ENCODE measurements at places on chromosomes 4 and X. TPM values are rescaled to one million over a fixed set of nuclear protein-coding genes. Genes with fewer than 3 reads are reported as not detected.

DNA sequence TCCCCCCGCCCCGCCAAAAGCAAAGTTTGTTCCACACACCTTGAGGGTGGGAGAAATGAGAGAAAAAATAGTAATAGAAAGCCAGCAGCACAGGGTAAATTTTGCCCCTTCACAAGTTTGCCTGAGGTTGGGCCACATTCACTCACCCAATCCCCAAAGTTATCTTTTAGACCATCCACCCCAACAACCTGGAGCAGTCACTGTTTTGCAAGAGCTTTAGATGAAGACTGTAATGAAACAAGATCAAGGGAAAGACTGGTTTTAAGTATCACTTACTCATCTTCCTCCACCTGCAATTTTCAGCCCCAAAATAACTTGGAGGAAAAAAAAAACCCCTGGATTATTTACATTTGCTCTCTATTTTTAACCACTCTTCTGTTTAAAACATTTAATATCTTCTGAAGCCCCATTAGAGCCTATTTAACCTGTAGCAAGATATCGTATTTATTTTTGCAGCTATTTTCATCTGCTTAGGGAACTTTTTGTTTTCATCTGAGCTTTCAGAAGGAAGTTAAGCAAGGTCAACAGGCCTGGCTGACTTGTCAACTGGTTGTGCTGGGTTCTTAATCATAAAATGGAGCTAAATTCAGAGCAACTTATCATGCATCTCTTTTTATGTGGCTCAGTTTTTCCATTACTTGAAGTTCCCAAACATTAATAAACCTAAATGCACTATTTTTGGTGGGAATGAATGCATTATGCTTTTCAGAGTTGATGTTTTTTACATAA, 24.6 kb upstream of the TBL1X start:
- no peak for DNase-seq

DNA sequence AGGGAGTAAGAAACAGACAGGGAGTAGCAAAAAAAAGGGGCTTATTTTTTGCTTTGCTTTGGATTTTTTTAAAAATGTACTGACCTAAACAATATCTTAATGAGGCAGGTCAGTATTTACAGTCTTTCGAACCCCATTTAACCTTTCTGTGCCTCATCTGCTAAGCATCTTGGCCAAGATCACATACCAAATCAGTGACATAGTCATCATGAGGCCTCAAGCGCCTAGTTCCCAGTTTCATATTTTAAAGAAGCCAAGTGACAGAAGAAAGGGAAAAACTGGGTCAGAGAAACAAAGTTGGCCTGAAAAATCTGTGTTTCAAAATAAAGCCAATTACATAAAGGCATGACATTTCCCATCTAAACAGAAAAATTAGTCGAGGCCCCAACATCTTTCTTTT, 94.6 kb upstream of the WDR44 start:
- no peak for DNase-seq

DNA sequence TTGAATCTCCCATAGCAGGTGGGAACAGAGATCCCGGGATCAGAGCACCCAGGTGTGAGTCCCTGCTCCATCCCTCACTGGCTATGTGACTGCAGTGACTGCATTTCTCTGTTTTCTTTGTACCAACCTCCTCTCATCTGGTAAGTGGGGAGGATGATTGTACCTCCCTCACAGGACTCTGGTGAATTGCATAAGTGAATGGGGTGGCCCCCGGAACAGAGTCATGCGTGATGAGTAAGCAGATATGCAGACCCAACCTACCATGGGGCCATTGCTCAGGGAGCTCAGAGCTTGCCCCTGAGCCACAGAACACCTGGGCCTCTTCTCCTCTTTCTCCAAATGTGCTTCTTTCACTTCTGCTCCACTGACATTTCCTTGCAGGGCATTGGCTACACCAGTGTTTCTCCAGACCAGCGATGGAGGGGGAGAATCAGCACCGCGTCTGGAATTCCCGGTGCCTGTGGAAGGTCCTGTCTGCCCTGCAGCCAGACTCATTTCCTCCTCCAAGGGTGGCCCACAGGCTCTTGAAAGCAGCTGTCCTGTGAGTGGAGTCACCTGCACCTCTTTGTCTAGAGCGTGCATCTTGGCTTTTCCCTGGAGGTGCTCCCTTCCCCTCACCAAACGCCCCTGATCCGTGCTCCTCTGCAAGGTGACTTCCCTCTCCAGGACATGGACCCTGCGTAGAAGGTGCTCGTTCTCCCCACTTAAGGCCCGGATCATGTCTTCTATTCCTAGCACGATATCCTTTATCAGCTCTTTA, 30.0 kb downstream of the C4orf50 start:
- DNase-seq: no peak

Gene GYPA
- not detected for total RNA-seq

Gene GLUD2
- 0.23 TPM for total RNA-seq

GRCh38 chrX:32937043-32937442, 274.3 kb downstream of the DMD start:
- DNase-seq: no peak

GRCh38 chrX:93875621-93876282, 201.7 kb downstream of the FAM133A start:
- no peak for DNase-seq

DNA sequence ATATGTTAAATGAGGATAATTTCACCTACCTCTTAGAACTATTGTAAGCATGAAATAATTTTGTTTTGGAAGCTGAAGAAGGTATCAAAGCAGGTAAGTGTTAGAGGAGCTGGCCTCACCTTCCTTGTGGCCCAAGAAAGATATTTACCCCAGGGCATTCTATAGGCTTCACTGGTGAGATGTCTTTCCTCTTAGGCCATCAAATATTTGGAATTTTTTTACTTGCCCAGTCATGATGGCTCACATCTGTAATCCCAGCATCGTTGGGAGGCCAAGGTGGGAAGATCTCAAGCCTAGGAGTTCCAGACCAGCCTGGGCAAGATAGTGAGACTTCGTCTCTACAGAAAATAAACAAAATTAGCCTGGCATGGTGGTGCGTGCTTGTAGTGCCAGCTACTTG, 6.1 kb upstream of the SMS start:
- DNase-seq: no peak

- DNase-seq: no peak
These were observed 23.0 kb upstream of the CPLX1 start for GRCh38 chr4:848803-849477.

DNA sequence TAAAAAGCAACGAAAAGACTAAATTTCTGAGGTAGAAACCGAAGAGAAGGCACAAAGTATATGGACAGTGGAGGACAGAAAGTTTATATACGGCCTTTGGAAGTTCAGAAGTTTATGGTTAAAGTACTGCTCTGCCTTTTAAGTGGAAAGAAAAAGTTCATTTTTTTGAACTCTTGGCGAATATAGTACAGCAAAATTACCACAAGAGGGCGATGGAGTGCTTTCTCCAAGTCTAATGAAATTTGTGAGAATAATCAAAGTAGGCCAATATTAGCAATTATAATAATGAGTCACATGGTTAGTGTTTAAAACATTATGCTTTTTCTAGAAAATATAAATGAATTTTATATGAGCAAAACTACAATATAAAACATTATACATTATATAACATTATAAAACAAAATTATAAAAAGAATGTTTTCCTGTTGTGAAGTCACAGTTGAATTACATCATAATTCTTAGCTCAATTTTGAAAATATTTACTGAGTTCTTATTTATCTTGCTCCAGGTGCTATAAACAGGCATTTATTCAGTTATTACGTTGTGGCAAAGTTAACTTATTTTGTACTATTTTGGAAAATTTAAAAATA, 136.2 kb upstream of the BMPR1B start:
- DNase-seq: peak; percentile 2

DNA sequence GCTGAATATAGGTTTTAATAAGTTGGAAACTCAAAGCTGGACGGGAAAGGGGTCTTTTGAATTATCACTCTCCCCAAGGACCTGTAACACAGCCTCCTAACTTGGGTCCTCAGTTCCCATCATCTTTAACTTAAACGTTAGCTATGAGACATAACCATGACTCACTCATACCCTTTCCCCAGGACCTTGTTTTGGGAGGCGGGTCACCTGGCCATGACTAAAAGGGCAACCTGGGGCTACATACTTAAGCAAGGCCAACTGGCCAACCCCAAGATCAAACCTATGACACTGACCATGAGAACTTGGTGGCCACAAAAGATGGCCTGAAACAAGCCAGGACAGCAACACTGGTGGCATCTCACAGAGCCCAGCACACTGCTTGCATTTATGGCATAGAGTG, 89.0 kb downstream of the SH3KBP1 start:
- peak; percentile 40 for DNase-seq

DNA sequence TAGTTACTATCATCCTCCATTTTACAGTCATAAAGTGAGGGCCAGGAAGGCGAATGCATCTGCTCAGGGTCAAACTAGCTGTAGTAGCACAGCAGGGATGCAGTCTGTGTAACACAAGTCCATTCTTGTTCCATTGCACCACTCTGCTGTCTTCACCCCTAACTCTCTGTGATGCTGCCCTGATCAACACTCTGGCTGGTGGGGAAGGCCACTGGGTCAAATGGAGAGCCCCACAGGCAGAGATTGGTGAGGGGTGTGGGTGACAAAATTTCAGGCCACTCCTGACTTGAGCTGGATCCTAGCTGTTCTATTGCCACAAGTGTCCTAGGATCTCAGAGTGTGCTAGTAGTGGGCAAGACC, 136.5 kb downstream of the PJA1 start:
- DNase-seq: no peak

Gene RTL5
- total RNA-seq: 0.17 TPM

Gene AFM
- total RNA-seq: not detected

GRCh38 chr4:20393486-20394100, 141.9 kb downstream of the SLIT2 start:
- no peak for DNase-seq

Gene SSX1
- total RNA-seq: not detected

GRCh38 chr4:82930848-82931755, 30.6 kb downstream of the THAP9 start:
- DNase-seq: no peak

GRCh38 chrX:119605464-119606279, 552 bp downstream of the NKRF start:
- DNase-seq: peak; percentile 53

Gene CDS1
- 0.28 TPM for total RNA-seq

DNA sequence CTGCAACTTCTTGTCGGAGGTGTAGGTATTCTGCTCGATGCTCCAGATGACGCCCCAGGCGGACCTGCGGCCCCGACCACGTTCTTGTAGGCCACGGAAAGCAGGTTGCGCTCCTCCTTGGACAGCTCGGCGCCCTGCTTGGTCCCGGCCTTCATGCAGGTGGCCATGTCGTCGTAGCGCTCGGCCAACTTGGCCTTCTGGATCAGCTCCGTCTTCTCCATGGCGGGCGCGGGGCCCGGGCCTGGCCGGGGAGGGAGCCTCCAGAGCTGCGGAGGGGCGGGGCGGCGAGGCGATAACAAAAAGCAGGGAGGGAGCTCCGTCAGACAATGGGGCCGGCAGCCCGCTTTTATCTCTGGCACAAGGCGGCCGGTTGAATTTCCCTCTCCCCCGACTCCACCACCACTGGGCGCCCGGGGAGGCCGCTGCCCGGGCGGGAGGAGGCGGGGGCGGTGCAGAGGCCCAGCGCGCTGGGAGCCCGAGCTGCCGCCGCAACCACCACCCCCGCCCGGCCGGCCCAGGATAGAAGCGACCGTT, 28.3 kb upstream of the DRP2 start:
- no peak for DNase-seq

DNA sequence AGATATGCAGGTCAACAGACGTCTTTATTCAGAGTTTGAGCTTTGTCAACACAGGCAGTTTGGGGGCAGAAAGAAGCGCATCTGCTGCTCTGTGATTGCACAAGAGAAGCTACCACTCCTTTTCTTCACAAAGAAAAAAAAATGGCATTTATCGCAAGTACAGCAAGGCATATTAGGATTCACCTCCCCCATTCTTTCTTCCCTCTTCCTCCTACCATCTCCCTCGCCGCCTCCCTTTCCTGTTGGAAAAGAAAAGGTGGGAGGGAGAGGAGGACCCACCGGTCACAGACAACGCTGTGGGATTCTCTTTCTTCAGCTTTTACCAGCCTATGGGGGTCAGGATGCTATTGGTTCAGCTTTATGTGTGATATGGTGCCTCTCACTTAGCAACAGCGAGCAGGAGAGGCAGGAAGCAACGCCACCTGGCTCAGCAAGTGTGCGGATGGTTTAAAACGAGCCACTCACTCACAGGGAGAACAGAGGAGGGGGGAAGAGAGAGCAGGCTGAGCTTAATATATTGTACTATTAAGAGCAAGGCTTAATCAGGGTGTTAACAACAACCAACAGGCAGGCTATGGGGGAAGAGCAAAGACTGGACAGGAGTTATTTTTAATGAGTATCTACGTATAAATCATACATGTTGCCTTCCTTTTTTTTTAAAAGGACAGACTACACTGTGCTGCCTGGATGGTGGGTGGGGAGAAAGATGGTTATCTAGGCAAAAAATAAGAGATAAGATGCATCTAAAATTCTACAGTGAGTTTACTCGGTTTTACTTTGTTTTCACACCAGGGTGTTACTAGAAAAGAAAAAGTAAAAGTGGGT, 104.7 kb downstream of the MAML3 start:
- peak; percentile 47 for DNase-seq

Gene UGT2B11
- total RNA-seq: not detected

DNA sequence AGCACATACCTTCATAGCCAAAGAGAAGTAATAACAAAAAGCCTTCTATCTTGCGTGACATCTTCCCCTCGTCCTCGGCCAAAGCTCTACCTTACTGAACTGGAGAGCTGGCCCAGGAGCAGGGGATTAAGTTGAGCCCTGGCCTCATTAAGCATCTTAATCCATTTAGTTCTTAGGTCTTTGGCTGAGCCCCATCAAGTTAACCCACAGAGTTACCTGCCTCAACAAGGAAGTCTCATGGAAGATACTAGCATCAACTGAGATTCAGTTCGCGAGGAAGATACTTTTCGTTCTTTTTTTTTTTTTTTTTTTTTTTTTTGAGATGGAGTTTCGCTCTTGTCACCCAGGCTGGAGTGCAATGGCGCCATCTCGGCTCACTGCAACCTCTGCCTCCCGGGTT, at the start of gene RS1:
RS1 (minus strand) TSS at position 101 of the 400 bp plus-strand sequence; CDS start at position 61, 40 bp downstream.
- DNase-seq: no peak

GRCh38 chr4:161856711-161857326, 307.0 kb downstream of the FSTL5 start:
- no peak for DNase-seq
